ENCODE measurements at places on chromosomes 2 and 18. TPM values are rescaled to one million over a fixed set of nuclear protein-coding genes. Genes with fewer than 3 reads are reported as not detected.

DNA sequence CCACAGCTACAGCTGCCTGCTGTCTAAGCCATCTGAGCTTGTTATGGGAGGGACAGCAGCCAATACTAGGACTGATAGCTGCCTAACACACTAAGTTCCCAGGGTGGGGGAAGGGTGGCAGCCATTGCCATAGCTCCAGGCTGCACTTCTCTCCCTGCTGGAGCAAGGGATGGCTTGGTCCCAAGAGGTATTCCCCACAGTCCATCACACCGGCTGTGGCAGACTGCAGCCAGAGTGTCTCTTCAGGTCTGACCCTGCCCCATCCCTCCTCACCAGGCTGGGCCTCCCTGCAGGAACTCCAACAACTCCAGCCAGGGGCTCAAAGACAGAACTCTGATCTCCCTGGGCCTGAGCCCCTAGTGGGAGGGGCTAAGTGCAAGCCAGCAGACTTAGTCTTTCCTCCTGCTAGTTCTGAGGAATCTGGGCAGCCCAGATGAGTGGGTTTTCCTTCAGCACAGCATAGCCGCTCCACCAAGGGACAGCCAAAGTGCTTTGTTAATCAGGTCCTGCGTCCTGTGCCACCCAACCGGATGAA lies 632.1 kb downstream of the SOCS6 start:
- no peak overlapping the region for H3K4me3 ChIP-seq
- no peak overlapping the region for H3K27ac ChIP-seq

GRCh38 chr18:7146067-7146466 lies 28.5 kb upstream of the LAMA1 start:
- H3K4me1 ChIP-seq: no peaks in the 10 kb centered on the region
- no peak for DNase-seq
- H3K27me3 ChIP-seq: peaks cover 6% of the 10 kb centered on the region

DNA sequence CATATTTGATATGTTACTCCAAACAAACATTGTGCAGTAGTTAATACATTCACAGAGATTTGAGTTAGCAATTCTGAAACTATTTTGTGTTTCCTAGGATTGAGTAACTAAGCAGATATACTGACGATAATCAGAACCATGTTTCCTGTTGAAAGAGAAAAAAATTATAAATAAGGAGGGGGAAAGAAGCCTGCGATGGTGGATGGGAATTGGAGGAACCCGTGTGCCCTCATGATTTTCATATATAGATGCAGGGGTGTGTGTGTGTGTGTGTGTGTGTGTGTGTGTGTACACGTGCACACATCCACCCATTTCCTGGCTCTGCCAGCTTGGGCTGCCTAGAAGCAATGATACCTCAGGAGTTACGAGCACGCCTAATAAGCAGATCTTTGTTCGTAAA lies 56.9 kb downstream of the LPIN2 start:
- H3K4me3 ChIP-seq: peak overlapping the region; percentile 60
- H3K36me3 ChIP-seq: peaks cover 15% of the 10 kb centered on the region
- no peaks in the 10 kb centered on the region for H3K27me3 ChIP-seq
- H3K4me1 ChIP-seq: peaks cover 28% of the 10 kb centered on the region
- no peak for DNase-seq
- H3K27ac ChIP-seq: peak overlapping the region; percentile 88

LAMA3 gene
- 0.60 TPM for total RNA-seq

PPP1R7 gene
- 90.6 TPM for total RNA-seq

DNA sequence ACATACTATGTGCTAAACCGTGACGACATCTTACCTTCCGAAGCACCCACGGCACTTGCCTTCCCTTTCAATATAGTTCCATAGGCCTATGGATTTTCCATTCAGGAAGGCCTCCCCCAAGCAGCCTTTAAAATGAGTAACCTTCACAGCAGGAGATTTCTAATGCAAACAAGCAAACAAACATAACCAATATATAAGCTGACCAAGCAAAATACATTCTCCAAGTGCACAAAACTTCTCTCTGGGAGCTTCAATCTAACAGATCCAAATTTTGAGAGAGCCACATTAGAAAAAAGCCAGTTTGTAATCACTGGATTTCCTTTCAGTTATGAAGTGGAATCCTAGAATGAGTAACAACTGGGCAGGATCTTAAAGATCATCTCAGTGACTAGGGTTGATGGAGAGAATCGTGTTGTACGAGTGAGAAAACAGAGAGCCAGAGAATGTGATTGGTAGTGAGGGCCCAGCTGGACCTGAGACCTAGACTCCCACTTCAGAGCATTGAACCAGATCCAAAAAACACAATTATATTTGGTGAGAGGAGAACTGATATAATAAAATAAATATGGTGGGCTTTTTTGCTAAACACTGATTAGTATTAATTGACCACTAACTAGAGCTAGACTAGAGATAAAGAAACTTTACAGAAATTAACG lies 145.6 kb downstream of the LAMA1 start:
- no peak for DNase-seq
- H3K4me3 ChIP-seq: no peak overlapping the region
- no peaks in the 10 kb centered on the region for H3K4me1 ChIP-seq
- H3K27ac ChIP-seq: no peak overlapping the region
- no peaks in the 10 kb centered on the region for H3K36me3 ChIP-seq

ALMS1 gene
- 6.7 TPM for total RNA-seq

PARD6G gene
- 0.67 TPM for total RNA-seq

GRCh38 chr2:149036507-149037293 lies 1.8 kb upstream of the LYPD6B start:
- H3K36me3 ChIP-seq: no peaks in the 10 kb centered on the region
- H3K4me3 ChIP-seq: no peak overlapping the region
- DNase-seq: no peak

GRCh38 chr2:62956651-62957050 lies 94.0 kb upstream of the OTX1 start:
- no peak for DNase-seq
- H3K36me3 ChIP-seq: peaks cover 22% of the 10 kb centered on the region
- no peaks in the 10 kb centered on the region for H3K4me1 ChIP-seq
- H3K27me3 ChIP-seq: no peaks in the 10 kb centered on the region

DNA sequence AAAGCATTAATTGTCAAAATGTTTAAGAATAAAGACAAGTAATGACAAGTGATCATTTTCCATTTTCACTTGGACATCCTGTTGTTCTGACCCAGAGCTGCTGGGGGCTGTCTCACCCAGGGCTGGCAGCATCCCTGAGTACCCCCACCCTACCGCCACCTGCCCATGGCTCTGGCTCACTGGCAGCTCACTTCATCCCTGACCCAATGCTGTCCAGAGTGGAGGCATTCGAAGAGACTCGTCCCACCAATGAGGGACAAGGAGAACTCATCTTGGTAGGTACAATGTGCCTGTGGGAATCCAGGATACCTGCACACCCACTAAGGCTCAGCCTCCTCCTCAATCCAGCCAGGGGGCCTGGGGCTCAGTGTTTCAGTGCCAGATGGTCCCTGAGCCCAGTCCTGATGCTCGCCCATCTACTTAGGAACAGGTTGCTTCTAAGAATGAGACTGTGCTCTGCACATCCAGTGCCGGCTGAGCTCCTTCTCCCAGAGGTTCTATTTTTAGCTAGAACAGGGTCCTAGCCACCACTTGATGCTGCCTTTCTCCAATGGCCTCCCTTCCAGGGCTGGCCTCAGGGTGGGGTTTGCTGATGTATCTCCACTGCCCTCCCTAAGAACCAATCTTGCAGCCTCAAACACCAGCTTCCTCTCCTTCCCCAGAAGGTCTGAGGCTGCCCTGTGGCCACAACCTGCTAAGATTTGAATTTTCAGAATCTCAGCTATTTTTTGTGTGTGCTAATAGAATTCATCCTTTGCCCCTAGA lies 53.7 kb downstream of the ADD2 start:
- no peaks in the 10 kb centered on the region for H3K36me3 ChIP-seq
- DNase-seq: no peak
- no peak overlapping the region for H3K4me3 ChIP-seq
- H3K27ac ChIP-seq: no peak overlapping the region
- H3K4me1 ChIP-seq: no peaks in the 10 kb centered on the region

RSAD2 gene
- not detected for total RNA-seq

- peaks cover 30% of the 10 kb centered on the region for H3K36me3 ChIP-seq
- DNase-seq: peak; percentile 70
- no peaks in the 10 kb centered on the region for H3K27me3 ChIP-seq
Observed at GRCh38 chr2:216350214-216350791, 22.0 kb downstream of the MARCHF4 start.

- DNase-seq: no peak
- H3K27me3 ChIP-seq: no peaks in the 10 kb centered on the region
- H3K4me3 ChIP-seq: no peak overlapping the region
- no peak overlapping the region for H3K27ac ChIP-seq
Observed at GRCh38 chr2:96218508-96219131, 10.0 kb upstream of the STARD7 start.

PDE11A gene
- 2.3 TPM for total RNA-seq

DNA sequence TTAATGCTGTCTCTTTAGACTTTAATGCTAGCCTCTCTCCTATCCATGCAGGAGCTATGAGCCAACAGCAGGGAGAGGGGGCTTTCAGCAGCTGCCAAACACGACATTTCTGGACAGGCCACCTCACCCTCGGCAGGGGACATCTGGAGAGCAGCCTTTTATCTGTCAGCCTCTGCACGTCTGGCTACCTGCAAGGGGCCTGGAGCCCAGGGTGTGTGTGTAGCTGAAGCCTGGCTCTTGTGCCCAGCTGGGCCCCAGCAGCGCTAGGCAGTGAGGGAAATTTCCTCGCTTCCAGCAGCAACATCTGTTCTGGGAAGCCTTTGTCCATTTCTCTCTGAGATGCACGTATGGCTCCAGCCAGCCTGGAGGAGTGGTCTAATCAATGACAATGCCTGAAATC lies 728.7 kb upstream of the ID2 start:
- no peak overlapping the region for H3K27ac ChIP-seq
- peaks cover 18% of the 10 kb centered on the region for H3K27me3 ChIP-seq
- H3K4me3 ChIP-seq: no peak overlapping the region

DNA sequence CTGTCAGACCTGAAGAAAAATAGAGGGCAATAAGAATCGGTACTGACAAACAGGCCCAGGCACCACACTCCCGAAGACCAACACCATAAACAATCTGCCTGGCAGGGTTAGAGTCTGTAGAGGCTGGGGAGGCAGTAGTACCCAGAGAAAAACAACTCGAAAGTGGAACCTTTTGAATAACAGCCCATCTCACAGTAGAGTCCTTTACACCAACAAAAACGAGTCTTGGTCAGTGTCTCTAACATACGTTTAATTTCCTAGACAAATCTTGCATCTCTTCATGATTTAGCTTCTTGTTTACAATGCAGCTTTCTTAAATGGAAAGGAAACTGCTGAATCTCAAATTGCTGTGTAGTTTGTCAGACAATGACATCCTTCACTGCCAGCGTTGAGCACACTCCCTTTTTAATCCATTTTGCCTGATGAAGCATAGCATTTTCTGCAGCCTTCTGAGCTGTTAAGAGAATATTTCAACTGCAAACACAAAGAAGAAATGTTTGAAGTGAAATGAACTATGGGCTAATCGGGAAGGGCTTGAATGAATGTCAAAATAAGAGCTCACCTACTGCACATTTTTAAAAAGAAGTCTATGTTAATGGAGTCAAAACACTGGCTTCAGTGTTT lies 73.1 kb upstream of the DSG1 start:
- H3K4me3 ChIP-seq: no peak overlapping the region
- H3K27me3 ChIP-seq: no peaks in the 10 kb centered on the region
- H3K27ac ChIP-seq: no peak overlapping the region
- DNase-seq: no peak

GRCh38 chr18:79668203-79668602 lies 11.4 kb upstream of the CTDP1 start:
- H3K27ac ChIP-seq: no peak overlapping the region
- H3K36me3 ChIP-seq: no peaks in the 10 kb centered on the region
- DNase-seq: no peak
- peaks cover 11% of the 10 kb centered on the region for H3K4me1 ChIP-seq

- no peak overlapping the region for H3K4me3 ChIP-seq
- no peak overlapping the region for H3K27ac ChIP-seq
- no peak for DNase-seq
- H3K36me3 ChIP-seq: peaks cover 14% of the 10 kb centered on the region
Observed at GRCh38 chr2:61478086-61478485, 7.2 kb upstream of the USP34 start.

DNA sequence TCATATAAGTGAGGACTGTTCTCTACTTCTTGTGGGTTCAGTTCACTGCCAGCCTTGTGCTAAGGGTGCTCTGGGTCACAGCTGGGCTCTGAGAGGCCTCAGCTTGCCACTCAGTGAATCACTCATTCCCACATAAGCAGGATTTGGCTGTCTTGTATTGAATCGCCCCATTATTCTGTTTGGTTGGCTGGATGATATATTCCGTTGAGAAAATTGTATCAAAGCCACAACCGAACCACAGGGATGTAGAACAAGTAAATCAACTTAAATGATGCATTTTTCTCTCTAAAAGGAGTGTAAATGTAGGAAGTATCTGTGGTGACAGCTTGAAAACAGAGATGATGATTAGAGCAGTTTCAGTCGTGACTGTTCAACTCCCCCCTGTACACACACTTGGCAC lies 39.6 kb downstream of the TTC39C start:
- H3K36me3 ChIP-seq: no peaks in the 10 kb centered on the region
- H3K4me3 ChIP-seq: no peak overlapping the region
- DNase-seq: no peak
- no peak overlapping the region for H3K27ac ChIP-seq

DNA sequence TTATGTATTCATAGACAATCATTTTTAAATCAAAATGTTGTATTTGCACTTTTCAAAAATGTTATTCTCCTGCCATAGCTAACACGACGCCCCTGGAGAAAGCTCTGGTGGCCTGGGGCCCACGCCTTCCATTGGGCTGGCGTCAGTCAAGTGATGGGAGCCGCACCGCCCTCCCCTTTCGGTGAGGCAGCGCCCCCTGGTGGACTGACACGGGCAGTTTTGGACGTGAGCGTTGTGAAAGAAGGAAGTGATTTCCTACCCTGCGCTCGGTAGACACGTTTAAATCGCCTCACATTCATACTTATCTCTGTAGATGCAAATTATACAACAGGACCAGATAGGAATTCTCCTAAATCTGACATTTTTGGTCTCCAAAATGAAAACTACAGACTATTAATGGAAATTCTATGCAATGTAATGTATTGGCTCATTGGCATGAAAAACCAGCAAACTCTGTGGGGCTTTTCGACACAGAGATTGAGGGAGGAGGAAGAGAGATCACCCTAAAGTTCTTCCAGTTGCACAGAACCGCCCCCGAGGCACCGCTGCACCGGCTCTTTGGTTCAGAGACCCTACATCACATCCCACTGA lies 326.2 kb upstream of the SOX11 start:
- no peak overlapping the region for H3K4me3 ChIP-seq
- H3K4me1 ChIP-seq: no peaks in the 10 kb centered on the region
- no peak for DNase-seq
- H3K36me3 ChIP-seq: peaks cover 6% of the 10 kb centered on the region
- no peaks in the 10 kb centered on the region for H3K27me3 ChIP-seq
- no peak overlapping the region for H3K27ac ChIP-seq

DNA sequence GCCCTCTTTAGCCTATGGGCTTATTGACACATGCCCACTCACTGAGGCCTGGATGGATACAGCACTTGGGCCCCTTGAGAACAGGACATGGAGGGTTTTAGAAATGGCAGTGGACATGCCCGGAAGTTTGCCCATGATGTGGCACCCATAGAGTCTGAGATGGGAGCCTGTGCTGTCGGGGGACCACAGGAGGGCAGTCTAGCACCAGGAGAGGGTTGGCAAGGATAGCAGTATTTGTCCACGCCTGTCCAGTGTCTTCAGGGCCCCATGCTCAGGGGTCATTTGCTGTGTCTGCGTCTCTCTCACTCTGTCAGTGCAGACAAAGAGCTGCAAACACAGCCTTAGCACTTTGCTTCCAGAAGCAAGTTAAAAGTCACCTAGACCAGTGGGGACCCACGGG lies 48.7 kb downstream of the IL1RL2 start:
- no peak overlapping the region for H3K4me3 ChIP-seq
- peaks cover 33% of the 10 kb centered on the region for H3K4me1 ChIP-seq
- peaks cover 4% of the 10 kb centered on the region for H3K36me3 ChIP-seq
- H3K27me3 ChIP-seq: no peaks in the 10 kb centered on the region
- no peak for DNase-seq

ANKRD44 gene
- 6.8 TPM for total RNA-seq

All from HFFc6 (cell line).